Colonic mucosa (tissue), 4 donors: ENCODE measurements at places on chromosomes 2 and 18.
A peak's percentile ranks its signal among the peaks of the same experiment; 100 is the strongest.

- H3K36me3 ChIP-seq, result no peaks in the 10 kb centered on the region
- H3K27me3 ChIP-seq, result no peaks in the 10 kb centered on the region
- no peak overlapping the region for H3K27ac ChIP-seq
- H3K4me1 ChIP-seq, result no peaks in the 10 kb centered on the region
Measured at GRCh38 chr2:111685342-111685741, 198.7 kb downstream of the ANAPC1 start.

DNA sequence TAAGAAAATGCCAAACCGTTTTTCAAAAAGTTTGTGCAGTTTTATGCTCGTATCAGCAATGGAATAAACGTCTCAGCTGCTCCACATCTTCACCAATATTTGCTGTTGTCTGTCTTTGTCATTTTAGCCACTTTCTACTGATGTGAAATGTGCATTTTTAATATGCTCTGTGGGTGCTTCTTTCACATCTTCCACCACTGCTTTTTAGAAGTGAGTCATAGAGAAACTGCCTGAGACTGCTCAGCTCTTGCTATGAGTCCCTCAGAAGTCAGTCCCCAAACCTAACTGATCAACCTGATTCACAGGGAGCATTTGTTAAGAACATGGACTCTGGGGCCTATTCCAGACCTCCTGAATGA lies 41.0 kb upstream of the EPC2 start:
- no peak overlapping the region for H3K4me3 ChIP-seq
- H3K27me3 ChIP-seq, result no peaks in the 10 kb centered on the region
- H3K4me1 ChIP-seq, result no peaks in the 10 kb centered on the region
- H3K27ac ChIP-seq, result no peak overlapping the region
- DNase-seq, result no peak

DNA sequence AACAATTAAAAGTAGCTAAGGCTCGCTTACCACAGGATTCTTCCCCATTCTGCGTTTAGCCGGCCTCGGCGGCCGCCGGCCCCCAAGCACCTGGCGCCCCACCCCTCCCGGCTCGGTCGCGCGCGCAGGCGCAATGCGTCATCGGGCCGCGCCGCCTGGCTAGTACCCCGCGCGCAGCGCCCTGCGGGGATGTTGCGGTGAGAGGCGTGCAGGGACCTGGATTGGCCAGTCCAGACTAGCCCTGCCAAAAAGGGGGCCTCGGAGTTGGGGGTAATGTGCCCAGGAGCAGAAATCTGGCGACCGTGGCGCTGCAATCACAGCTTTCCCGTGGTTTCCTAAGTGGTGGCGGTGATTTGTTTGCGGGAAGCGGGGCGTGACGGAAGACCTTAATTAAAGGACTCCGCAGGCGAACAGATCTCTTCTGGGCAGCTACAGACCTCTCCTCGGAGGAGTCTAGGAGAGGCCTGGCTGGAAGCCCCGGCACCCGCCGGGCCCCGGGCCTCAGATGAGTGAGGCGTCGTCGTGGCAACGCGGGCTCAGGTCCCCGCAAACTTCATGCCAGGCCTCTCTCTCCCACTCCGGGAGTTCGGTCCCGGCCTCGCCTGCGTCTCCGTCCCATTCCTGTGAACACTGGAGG lies 606 bp downstream of the TMEM237 start:
- H3K36me3 ChIP-seq, result no peaks in the 10 kb centered on the region
- peaks cover 4% of the 10 kb centered on the region for H3K4me1 ChIP-seq
- no peaks in the 10 kb centered on the region for H3K27me3 ChIP-seq
- peak; percentile 84 for DNase-seq
- peak overlapping the region; percentile 72 for H3K27ac ChIP-seq
- peak overlapping the region; percentile 92 for H3K4me3 ChIP-seq

- peak overlapping the region; percentile 98 for H3K4me3 ChIP-seq
- DNase-seq, result peak; percentile 48
- no peaks in the 10 kb centered on the region for H3K27me3 ChIP-seq
- H3K36me3 ChIP-seq, result no peaks in the 10 kb centered on the region
Measured at GRCh38 chr2:203328760-203329540, 756 bp downstream of the ABI2 start.

- no peaks in the 10 kb centered on the region for H3K4me1 ChIP-seq
Measured at GRCh38 chr2:130160131-130160530, 15.2 kb upstream of the CCDC74B start.

DNA sequence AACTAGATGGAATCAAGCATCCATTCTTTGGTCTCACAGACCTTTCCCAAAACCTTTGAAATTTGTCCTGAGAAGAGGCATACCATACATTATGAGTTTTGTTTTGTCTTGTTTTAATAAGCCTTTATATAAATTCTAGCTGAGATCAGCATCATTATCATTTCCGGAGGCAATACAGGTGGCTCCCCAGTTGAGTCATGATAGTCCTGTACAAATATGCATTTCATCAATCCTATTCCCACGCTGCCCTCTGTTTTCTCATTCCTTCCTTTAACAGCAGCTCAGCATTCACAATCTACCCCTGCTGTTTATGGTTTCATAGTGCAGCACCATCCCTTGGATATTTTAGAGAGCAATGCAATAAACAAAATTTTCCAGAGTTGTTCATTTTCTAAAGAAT lies 216.7 kb downstream of the TXNL1 start:
- DNase-seq, result no peak
- no peaks in the 10 kb centered on the region for H3K36me3 ChIP-seq
- no peaks in the 10 kb centered on the region for H3K4me1 ChIP-seq
- H3K27ac ChIP-seq, result no peak overlapping the region
- H3K27me3 ChIP-seq, result no peaks in the 10 kb centered on the region

DNA sequence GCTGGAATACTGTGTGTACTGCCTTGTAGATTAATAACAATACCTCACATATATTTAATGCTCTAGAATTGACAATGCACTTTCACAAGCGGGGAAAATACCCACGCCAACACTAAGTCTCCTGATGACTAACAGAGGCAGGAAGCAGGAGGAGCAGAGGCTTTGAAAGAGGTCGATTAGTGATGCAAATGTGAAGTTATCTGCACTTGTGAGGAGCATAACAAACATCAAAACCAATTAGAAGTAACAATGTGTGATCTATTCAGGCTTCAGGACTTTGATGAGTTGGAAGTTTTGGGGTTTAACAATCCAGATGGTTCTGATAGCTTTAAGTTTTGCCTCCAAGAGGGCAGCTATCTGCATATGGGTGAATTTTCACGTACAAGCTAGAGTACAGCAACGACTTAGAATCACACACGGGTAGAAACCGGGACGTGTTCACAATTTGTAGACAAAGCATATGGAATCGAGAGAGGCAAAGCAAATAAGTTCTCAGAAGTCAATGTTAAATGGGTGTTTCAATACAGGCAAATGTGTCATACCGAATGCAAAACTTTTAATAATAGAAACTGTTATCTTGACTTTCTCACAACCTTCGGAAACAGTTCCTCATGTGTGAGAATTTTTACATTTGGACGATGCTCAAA lies 114.5 kb downstream of the METTL8 start:
- H3K4me3 ChIP-seq, result no peak overlapping the region
- no peaks in the 10 kb centered on the region for H3K4me1 ChIP-seq
- no peak for DNase-seq
- H3K27me3 ChIP-seq, result no peaks in the 10 kb centered on the region

GRCh38 chr2:159933727-159934049 lies 128.7 kb downstream of the PLA2R1 start:
- no peaks in the 10 kb centered on the region for H3K36me3 ChIP-seq

DNA sequence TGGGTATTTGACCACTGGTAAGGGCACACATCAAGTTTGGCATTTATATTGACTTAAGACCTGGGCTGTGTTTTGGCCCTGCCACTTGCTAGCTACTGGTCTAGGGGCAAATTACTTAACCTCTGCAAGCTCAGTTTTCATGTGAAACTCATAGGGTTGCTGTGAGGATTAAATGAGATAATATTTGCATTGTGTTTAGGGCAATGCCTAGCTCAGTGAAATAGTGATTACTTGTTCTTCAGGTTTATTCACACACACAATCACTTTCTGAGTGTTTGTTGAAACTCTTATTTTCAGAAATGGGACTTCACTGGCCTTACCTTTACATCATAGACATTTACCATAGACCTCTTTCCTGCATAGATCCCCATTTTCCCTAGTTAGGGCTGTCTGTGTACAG lies 12.3 kb downstream of the CERS6 start:
- no peaks in the 10 kb centered on the region for H3K27me3 ChIP-seq
- no peak overlapping the region for H3K4me3 ChIP-seq
- no peak for DNase-seq
- no peaks in the 10 kb centered on the region for H3K36me3 ChIP-seq
- no peak overlapping the region for H3K27ac ChIP-seq
- peaks cover 7% of the 10 kb centered on the region for H3K4me1 ChIP-seq

DNA sequence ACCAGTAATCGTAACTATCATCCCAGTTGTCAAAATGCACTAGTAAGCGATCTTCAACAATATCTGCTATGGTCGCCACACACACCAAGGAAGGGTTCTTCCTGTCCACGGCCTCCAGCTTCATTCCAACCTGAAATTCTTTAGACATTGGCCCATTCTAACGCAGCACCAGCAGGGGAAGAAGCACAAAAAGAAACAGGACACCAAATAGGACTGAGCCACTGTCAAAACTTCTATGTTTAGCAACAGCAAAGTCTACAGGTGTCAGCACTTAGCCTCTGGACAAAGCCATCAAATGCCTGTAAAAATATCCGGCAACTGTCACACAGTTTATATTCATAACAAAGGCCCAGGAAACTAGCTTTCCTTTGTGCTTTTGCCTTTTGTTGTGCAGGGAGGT lies 175.0 kb downstream of the L3MBTL4 start:
- no peak overlapping the region for H3K27ac ChIP-seq
- DNase-seq, result no peak
- H3K36me3 ChIP-seq, result no peaks in the 10 kb centered on the region
- H3K27me3 ChIP-seq, result no peaks in the 10 kb centered on the region

DNA sequence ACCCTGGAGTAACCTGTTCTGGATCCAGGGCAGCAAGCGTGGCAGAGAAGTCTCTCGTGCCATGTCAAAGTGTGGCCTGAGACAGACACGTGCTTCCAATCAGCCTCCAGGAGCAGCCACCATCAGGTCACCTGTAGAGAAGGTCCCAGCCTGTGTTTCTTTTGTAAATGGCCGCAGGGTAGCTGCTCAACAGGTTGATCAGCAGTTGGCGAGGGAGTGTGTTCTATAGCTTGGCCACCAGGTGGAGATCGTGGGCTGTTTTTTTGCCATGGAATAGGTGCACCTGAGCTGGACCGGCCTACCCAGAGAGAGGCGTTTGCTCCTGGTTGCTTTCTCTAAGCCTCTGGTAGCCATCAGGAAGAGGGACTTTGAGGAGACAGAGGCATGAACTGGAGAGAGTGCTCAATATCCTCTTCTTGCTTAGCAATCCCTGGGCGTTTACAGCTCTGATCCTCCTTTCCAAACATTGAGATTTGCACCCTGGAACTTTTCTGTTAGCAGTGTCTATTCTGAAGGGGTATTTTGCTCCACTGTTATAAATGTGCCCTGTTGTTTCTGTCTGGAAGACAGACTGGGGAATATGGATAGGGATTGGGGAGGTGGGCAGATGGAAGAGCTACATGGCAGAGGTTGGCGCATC lies 34.2 kb upstream of the EN1 start:
- H3K36me3 ChIP-seq, result no peaks in the 10 kb centered on the region
- no peaks in the 10 kb centered on the region for H3K4me1 ChIP-seq
- H3K27ac ChIP-seq, result no peak overlapping the region
- H3K4me3 ChIP-seq, result no peak overlapping the region

GRCh38 chr2:217722883-217723472 lies 279.8 kb downstream of the TNS1 start:
- H3K4me1 ChIP-seq, result no peaks in the 10 kb centered on the region
- H3K27ac ChIP-seq, result no peak overlapping the region
- no peaks in the 10 kb centered on the region for H3K36me3 ChIP-seq
- no peaks in the 10 kb centered on the region for H3K27me3 ChIP-seq
- no peak for DNase-seq
- no peak overlapping the region for H3K4me3 ChIP-seq

- no peak overlapping the region for H3K27ac ChIP-seq
- no peaks in the 10 kb centered on the region for H3K4me1 ChIP-seq
- no peak for DNase-seq
- H3K4me3 ChIP-seq, result no peak overlapping the region
- no peaks in the 10 kb centered on the region for H3K27me3 ChIP-seq
- no peaks in the 10 kb centered on the region for H3K36me3 ChIP-seq
Measured at GRCh38 chr2:188677142-188677541, 297.0 kb upstream of the COL3A1 start.

- H3K27ac ChIP-seq, result no peak overlapping the region
- H3K27me3 ChIP-seq, result no peaks in the 10 kb centered on the region
- no peaks in the 10 kb centered on the region for H3K36me3 ChIP-seq
Measured at GRCh38 chr2:240329778-240330177, 105.7 kb upstream of the GPC1 start.

DNA sequence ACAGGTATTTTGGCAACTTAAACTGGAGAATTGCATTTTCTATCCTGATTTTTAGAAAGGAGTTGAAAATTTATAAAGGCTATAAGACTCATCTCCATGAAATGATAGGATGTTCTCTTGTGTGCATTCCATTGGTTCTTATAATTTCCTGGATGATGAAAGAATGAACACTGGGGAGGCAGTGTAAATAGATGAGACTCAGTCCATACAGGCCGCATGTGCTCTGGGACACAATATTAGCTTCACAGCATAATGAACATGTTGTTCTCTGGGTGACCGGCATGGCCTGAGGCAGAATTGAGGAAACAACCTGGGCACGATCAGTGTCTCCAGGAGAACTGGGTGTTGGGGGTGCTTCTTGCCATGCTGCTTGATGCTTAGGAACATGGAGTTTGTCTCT lies 38.8 kb downstream of the AOX1 start:
- no peak for DNase-seq
- no peaks in the 10 kb centered on the region for H3K36me3 ChIP-seq
- no peak overlapping the region for H3K4me3 ChIP-seq
- no peaks in the 10 kb centered on the region for H3K4me1 ChIP-seq

DNA sequence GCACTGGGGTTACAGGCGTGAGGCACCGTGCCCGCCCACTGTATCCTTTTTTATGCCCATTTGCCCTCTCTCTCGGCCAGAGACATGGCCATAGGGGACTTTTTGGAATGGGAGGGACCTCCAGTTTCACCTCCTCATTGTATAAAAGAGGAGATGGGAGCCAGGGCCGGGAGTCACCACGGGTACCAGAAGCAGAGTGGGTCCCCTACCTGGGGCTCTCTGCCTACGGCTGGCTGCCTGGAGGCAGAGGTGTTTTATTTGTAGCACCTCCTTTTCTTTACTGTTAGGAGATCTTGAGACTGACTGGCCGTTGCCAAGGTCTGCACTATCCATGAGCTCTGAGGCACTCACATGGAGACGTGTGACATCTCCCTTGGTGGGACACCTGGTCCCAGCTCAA lies 162.8 kb downstream of the LDLRAD4 start:
- H3K4me1 ChIP-seq, result peaks cover 7% of the 10 kb centered on the region
- H3K4me3 ChIP-seq, result no peak overlapping the region
- no peak overlapping the region for H3K27ac ChIP-seq
- no peaks in the 10 kb centered on the region for H3K27me3 ChIP-seq
- no peak for DNase-seq
- H3K36me3 ChIP-seq, result no peaks in the 10 kb centered on the region

DNA sequence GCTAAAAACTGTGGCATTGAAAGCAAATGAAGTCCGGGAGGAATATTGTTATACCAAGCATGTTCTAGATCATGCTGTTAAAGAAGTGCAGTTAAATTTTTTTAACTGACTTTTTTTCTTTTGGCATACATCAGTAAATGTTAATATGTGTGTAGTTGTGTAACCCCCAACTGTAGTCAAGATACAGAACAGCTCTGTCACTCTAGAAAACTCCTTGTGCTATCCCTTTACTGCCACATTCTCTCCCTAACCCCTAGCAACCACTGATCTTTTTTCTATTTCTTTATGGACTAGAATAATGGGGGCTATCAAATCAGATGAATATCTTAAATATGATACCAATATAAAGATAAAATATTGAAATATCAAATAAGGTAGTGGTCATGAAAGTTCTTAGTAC lies 46.4 kb downstream of the LCLAT1 start:
- no peak overlapping the region for H3K4me3 ChIP-seq
- H3K27ac ChIP-seq, result no peak overlapping the region
- DNase-seq, result no peak
- H3K36me3 ChIP-seq, result no peaks in the 10 kb centered on the region
